ENCODE measurements at places on chromosomes 2 and 18. TPM values are rescaled to one million over a fixed set of nuclear protein-coding genes. Genes with fewer than 3 reads are reported as not detected.

The PDE1A gene
- polyA plus RNA-seq = 5.4 TPM

The GAREM1 gene
- polyA plus RNA-seq = 0.92 TPM

The ADD2 gene
- 2.5 TPM for polyA plus RNA-seq

The DLX1 gene
- polyA plus RNA-seq = 0.43 TPM

The ZNF514 gene
- polyA plus RNA-seq = 6.0 TPM

The ATP6V1C2 gene
- polyA plus RNA-seq = 0.03 TPM

The TUBA4B gene
- not detected for polyA plus RNA-seq

The ERCC3 gene
- polyA plus RNA-seq = 47.8 TPM

The SLC38A11 gene
- 1.1 TPM for polyA plus RNA-seq

The RRM2 gene
- 36.3 TPM for polyA plus RNA-seq

The CRYGD gene
- not detected for polyA plus RNA-seq

The TCF7L1 gene
- 1.9 TPM for polyA plus RNA-seq

The GATA6 gene
- 1.4 TPM for polyA plus RNA-seq

The UBXN2A gene
- polyA plus RNA-seq = 12.8 TPM

The EGR4 gene
- not detected for polyA plus RNA-seq

The SLC9A2 gene
- polyA plus RNA-seq = not detected

The HOXD10 gene
- polyA plus RNA-seq = not detected

The TUBA3E gene
- not detected for polyA plus RNA-seq

The DAW1 gene
- polyA plus RNA-seq = 0.12 TPM

The HK2 gene
- polyA plus RNA-seq = 15.7 TPM

The NETO1 gene
- polyA plus RNA-seq = 0.06 TPM

The SIX3 gene
- polyA plus RNA-seq = not detected

The PRSS56 gene
- not detected for polyA plus RNA-seq

The MBD1 gene
- polyA plus RNA-seq = 36.2 TPM

The NOL4 gene
- polyA plus RNA-seq = not detected

The LDLRAD4 gene
- not detected for polyA plus RNA-seq

The COLEC11 gene
- polyA plus RNA-seq = 0.30 TPM

The SLC19A3 gene
- polyA plus RNA-seq = 0.16 TPM

The COL5A2 gene
- polyA plus RNA-seq = 353 TPM

The MROH2A gene
- not detected for polyA plus RNA-seq

The RAB27B gene
- polyA plus RNA-seq = 0.92 TPM

The C2orf80 gene
- not detected for polyA plus RNA-seq

The PROM2 gene
- 0.09 TPM for polyA plus RNA-seq

The KLHL41 gene
- polyA plus RNA-seq = 0.42 TPM

Measured in fibroblast of lung (primary cell).